Adrenal gland (tissue), 19 donors: ENCODE measurements at places on chromosomes 16 and 17. TPM values are rescaled to one million over a fixed set of nuclear protein-coding genes. Genes with fewer than 3 reads are reported as not detected.

- DNase-seq: peak; percentile 94
Measured at GRCh38 chr17:43024407-43025289, at the start of gene RND2. TSS of gene RND2 (plus strand) at chr17:43025231. CDS start at chr17:43025348, 117 bp downstream.

TP53TG3B gene
- not detected for polyA plus RNA-seq

DNA sequence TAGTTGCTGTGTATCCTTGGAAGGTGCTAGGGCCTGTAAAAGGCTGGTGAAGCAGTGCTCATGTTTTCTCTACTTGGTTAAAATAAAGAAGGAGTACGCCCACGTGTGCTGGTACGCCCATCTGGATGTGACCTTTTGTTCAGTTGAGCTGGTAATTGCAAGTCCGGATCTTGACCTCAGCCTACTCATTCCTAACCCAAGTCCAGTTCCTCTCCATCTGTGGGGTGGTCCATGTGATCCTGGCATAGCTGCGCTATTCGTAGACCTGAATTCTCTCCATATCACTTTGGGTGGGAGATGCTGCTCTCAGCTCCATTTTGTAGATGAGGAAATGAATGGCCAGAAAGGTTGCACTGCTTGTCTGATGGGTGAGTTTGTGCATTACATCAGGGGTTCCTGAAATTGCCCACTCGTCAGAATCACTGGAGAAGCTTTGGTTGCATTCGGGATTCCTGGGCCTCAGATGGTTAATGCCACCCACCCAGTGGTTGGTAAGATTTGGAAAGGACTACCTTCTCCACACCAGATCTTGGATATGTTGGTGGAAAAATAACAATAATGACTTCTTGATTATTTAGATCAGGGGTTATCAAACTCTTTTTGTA, 328.8 kb downstream of the CPPED1 start:
- no peak for DNase-seq

CTRB2 gene
- polyA plus RNA-seq: 2.5 TPM

DNA sequence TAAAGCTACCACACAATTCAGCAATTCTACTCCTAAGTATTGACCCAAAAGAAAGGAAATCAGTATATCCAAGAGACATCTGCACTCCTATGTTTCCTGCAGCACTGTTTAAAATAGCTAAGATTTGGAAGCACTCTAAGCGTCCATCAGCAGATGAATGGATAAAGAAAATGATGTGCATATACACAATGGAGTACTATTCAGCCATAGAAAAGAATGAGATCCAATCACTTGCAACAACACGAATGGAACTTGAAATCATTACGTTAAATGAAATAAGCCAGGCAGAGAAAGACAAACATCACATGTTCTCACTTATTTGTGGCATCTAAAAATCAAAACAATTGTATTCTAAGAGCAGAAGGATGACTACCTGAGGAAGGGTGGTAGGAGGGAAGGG, 1.5 kb downstream of the SLFN11 start:
- DNase-seq: no peak

SLC2A4 gene
- 12.7 TPM for polyA plus RNA-seq

KRT24 gene
- not detected for polyA plus RNA-seq

GRCh38 chr16:84013787-84014569, 28.6 kb downstream of the SLC38A8 start:
- DNase-seq: peak; percentile 84

HSPB9 gene
- polyA plus RNA-seq: not detected

DNA sequence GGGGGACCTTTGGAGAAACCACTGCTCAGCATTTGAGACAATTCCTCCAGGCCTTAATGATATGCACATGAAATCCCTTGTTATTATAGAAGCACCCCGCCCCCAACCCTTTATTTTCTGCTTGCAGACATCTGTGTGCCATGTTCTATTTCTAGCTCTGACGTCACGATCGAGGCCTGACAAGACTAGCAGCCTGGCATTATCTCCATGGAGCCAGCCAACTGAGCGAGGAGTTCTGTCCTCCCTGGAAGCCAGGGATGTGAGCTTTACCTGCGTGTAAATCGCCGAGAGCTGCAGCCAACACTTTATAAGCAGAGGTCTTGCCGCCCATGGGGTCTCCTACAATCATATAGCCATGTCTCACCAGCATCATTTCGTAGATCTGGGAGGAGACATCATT, 116.9 kb downstream of the DNAH3 start:
- DNase-seq: peak; percentile 26

DNA sequence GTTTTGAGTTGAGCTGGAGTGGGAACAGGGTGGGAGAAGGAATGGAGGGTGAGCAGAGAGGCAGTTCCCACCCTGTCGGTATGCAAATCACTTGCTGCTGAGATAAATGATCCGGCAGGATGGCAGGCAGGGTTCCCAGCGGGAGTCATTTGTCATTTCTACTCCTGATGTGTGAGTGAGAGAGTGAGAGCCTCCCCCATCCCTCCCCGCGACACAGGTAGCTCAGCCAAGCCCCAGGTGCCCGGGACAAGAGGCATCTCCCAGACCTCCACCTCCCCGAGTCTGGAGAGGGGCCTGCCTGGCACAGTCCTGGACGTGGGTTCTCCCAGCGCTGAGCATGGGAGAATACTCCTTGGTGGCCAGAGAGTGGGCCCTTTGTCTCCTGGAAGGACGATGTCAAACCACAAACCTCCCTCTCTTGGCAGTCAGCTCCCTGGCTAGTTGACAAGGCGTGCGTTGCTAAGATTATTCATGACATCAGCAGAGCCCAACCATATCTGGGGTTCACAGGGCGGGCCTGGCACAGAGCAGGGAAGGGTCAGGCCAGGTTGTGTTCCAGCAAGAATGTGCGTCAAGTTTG, 33.7 kb upstream of the TNRC6C start:
- peak; percentile 78 for DNase-seq

ZSCAN10 gene
- not detected for polyA plus RNA-seq

DNA sequence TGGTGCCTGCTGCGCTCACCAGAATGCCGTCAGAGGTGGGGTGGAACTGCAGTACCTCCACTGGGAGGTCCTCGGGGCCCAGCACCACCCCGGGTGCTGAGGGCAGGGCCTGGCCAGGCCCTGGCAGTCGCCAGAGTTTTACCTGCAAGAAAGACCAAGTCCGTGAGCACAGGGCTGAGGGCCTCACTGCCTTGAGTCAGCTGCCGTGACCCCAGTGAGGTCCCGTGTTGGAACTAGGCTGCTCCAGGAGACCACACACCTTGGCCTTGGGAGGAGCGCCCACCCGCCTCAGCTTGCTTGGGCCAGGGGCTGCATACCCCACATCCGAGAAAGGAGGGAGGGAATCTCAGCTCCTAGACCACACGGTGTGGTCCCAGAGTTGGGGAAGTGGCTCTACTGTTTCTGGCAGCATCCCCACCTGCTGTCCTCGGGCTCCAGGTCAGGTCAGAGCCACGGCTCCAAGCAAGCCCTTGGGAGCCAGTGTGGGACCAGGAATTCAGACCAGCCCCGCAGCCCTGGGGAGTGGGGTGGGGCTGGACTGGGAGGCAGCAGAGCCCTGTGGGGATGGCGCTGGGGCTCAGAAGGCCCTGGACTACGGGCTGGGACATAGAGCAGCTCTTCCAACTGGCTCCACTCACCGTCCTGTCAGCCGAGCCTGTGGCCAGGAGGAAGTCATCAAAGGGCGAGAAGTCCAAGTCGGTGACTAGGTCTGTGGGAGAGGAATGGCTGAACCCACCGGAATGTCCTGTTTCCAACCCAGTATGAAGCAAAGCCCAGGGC, 8.7 kb downstream of the CORO7 start:
- DNase-seq: no peak

DNA sequence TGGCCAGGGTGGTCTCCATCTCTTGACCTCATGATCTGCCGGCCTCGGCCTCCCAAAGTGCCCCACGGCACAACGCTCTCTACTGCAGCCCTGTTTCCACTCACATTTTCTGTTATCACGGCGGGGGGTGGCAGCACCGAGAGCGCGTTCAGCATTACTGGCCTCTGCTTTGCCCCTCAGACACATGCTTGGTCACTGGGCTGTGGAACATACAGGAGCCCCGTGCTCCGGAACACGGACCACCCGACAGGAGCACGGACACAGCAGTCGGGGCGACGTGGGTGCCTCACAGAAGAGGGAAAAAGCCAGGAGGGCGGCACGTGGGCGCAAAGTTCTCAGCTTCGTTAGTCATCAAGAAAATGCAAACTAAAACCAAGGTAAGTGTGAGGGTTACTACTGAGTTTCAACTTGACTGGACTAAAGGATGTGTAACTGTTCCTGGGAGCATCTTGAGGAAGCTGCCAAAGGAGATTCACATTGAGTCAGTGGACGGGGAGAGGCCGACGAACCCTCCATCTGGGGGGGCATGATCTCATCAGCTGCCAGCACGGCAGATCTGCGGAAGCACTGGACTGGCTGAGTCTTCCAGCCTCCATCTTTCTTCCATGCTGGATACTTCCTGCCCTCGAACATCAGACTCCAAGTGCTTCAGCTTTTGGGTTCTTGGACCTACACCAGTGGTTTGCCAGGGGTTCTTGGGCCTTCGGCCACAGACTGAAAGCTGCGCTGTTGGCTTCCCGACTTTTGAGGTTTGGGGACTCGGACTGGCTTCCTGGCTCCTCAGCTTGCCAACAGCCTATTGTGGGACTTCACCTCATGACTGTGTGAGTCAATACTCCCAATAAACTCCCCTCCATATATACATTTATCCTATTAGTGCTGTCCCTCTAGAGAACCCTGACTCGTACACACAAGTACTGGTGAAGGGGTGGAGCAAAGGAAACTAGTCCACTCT, 106.8 kb downstream of the ZNF778 start:
- no peak for DNase-seq

DNA sequence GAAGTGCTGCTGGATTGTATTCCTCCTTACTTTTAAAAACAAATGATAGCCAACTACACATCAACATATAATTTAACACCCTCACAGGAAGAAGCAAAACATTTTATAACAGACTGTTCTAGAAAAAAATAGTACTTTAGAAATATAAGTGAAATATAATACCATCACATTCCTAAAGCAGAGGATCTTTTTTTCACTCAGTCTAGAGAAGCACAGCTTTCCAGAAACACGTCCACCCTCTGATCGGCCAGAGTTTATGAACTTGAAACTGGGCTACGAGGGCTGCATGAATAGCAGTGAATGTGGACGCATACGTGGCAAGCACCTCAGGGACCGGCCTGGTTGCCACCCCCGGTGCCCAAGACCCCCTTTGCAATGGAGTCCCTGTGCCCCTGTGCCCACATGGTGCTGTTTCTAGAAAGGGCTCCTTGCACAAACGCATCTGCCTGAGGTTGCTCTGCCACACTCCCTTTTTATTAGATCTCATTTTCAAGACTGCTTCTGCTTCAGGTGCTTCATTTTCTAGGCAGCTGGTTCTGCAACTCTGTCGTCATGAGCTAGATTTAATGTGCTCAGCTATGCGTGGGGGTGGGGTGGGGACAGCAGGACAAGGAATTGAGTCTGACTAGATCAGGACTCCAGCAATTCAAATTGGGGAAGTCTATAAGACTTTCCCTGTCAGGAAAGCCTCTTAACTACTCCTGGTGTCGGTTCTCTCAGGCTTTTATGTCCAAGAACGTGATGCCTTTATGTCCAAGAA, 29.1 kb upstream of the ERN1 start:
- no peak for DNase-seq
